Stimulated activated CD8-positive, alpha-beta memory T cell treated with anti-CD3 and anti-CD28 coated beads, Interleukin-15, amount 100 ng/mL, for 1 hour (primary cell): ENCODE measurements at places on chromosomes 7 and 10.

DNA sequence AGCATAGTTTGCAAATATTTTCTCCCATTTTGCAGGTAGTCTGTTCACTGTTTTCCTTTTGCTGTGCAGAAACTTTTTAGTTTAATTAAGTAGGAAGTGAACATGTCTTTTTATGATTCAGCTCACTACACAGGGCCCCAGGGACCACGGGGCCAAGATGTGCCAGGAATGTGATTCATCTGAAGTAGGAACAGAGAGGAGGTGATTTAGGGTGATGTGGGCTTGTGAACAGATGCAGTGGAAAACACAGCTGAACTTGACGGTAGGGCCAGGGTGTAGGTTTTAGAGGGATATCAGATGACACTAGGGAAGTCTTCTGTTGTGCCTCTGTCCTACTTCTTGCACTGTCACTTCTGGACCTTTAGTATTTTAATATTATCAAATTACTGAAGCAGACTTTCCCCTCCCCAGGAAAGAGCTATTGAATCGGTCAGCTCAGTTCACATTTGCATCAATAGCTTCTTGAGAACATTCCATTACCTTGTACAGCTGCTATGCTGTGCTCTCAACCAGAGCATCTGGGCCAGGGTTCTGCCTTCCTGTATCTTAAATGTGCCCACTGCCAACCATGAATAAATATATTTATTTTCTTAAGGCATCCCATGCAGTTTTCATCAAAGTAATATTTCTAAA lies 96.9 kb downstream of the OSBPL3 start:
- DNase-seq, result no peak

DNA sequence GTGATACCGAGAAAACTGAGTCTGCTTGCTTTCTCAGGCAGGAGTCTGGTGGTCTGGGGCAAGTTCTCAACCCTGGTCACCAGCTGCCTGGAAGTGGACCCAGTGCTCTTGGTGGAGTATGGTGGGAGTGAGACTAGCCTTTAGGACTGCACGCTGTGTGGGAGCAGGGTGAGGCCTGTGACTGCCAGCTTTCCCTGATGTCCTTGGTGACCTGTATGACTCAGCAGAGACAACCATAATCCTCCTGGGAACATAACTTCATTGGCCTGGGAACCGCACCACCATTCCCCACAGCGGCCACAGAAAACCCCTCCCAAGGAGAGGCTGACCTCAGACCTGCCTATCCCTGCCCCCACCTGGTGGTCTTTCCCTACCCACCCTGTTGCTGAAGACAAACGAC lies 139.5 kb upstream of the CHRM2 start:
- DNase-seq, result no peak

- no peak for DNase-seq
Measured at GRCh38 chr10:116740971-116741370, 1.4 kb downstream of the HSPA12A start.

- DNase-seq, result no peak
Measured at GRCh38 chr10:88239212-88239611, 343.9 kb downstream of the RNLS start.

DNA sequence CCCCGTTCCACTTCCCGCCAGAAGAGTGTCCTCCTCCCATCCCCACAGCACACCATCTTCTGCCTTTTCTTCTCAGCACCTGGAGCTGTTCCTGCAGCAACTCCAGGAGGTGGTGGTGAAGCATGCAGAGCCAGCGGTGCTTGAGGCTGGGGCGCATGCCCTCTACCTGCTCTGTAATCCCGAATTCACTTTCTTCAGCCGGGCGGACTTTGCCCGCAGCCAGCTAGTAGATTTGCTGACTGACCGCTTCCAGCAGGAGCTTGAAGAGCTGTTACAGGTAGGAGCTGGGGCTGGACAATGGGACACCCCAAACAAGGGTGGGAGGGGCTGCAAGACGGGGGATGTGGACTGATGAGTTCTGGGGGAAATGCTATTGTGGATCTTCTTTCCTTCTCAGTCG lies 19.1 kb upstream of the PVRIG start:
- no peak for DNase-seq

DNA sequence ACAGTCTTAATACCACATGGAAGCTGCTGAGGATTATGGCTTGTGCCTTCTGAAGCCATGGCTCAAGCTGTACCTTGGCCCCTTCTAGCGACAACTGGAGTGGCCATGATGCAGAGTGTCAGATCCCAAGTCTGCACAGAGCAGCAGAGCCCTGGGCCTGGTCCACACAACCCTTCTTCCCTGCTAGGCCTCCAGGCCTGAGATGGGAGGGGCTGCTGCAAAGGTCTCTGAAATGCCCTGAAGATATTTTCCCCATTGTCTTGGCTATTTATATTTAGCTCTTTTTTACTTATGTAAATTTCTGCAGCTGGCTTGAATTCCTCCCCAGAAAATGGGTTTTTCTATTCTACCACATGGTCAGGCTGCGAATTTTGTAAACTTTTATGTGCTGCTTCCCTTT lies 804.6 kb upstream of the ZWINT start:
- DNase-seq, result no peak

- no peak for DNase-seq
Measured at GRCh38 chr10:62048919-62049623, 147.6 kb downstream of the ARID5B start.

GRCh38 chr7:2006231-2006771 lies 226.4 kb downstream of the MAD1L1 start:
- no peak for DNase-seq

DNA sequence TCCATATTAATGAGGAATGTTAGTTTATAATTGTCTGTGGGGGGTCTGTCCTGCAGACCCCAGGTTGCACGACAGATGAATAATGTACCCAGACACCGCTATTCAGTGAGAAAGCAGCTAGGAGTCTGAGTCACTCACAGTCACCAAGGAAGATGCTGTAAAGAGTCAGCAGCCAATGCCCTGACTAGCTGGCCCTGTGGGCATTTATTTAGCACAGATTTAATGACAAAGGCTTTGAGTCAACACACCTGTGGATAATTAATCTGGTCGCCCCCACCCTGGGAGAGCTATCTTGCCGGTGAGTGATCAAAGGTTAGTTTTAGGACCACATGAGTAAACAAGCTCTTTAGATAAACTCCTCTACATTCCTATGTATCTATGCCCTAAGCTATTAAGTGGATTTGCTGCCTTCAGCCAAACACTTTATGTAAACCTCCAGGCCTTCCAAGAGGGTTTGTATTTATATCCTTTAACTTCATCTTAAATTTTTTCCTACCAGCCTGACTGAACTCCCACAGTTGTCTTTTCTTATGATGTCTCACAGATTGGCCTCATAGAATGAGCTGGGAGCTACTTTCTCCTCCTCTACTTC lies 180.0 kb upstream of the ADCY1 start:
- no peak for DNase-seq

DNA sequence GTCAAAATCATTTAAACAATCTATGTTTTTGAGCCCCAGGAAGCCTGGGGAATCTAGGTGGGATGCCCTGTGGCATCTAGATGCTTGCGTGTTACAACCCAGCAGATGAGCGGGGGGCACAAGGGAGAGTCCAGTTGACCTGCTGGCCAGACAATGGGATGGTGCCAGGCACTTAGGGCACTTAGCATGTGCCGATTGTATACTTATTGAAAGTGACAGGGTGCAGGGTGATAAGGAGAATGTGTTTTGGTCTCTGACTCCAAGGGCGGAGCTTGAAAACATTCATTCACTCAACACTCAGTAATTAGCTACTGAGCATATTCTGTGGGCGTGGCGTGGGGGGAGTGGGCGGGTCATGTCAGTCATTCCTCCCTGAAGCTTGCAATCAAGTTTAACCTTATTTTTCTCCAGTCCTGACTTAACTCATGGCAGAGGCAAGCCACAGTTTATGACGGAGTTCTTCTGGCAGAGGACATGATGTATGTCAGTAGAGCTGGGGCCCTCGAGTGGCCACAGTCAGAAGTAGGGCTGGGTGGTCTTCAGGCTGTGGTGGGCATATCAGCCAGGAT lies 115.1 kb downstream of the PRKCQ start:
- DNase-seq, result no peak

- DNase-seq, result no peak
Measured at GRCh38 chr10:119775529-119775928, 49.7 kb downstream of the INPP5F start.

- no peak for DNase-seq
Measured at GRCh38 chr7:157136372-157136771, 2.4 kb upstream of the UBE3C start.

DNA sequence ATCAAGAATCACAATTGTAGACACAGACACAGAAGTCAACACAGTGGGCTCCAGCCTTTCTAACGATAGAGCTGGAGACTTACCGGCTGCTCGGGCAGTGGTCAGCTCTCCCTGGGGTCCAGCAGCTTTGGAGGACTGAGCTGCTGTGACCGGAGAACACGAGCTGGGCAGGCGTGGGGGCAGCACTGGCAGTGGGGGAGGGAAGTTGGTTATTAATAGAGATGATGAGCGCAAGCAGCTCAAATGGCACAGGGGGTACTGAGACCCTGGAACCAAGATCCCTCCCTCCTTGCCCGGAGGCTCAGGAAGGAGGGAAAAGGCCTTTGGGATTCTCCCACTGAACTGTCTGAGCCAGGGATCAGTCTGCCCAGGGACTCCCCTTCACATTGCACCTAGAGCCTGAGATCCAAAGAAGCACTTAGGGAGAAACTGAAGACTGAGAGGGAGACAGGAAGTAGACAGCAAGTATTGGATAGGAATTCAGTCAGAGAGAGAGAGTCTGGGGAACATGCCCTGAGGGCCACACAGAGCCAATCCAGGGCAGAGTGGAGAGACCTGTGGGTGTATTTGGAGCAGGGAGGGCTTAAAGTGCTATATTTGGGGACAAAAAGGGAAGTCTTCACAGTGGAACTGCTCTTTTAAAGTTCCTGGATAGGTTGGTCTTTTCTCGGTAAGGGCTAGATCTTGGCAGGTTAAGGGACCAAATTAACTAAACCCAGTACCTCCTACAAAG lies at the start of gene MYOZ1:
Gene MYOZ1, minus strand, starts transcription at position 147 of the 733 bp plus-strand sequence. CDS start 1,457 bp downstream, outside the sequence.
- no peak for DNase-seq

- DNase-seq, result no peak
Measured at GRCh38 chr10:91520661-91521060, 110.5 kb downstream of the HECTD2 start.

DNA sequence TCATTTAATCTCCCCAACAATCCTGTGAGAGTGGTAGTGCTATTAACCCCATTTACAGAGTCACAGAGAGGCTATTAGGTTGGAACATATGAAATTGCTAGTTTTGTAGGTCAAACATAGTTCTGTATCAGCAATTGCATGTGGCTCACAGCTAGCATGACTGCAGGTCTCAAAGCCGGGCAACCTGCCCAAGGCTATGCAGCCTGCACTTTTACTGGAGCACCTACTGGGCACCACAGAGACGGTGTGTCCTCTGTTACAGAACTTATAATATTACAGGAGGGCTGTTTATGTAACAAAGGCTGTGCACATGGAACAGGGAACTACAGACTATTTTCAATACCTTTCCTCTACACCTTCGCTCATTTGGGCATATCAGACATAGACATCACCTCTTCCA lies 355.8 kb downstream of the RPS24 start:
- DNase-seq, result no peak

DNA sequence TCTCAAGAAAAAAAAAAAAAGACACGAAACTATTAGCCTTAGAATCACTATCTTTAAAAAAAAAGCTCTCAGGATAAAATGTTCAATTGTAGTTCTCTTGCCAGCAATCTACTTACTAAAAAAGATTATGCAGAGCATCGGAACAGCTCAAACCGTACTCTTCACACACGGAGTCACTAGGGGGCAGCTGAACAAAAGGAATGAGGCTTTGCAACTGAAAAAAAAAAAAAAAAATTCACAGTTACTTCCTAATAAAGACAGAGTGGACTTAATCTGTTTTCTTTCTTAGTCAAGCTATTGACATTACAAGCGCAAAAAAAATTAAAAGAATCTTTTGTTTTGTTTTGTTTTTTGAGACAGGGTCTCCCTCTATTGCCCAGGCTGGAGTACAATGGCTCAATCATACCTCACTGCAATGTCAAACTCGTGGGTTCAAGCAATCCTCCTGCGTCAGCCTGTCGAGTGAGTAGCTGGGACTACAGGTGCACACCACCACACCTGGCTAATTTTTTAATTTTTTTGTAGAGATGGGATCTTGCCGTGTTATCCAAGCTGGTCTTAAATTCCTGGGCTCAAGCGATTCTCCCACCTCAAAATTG lies 11.5 kb downstream of the PMS2 start:
- no peak for DNase-seq

GRCh38 chr7:54483523-54483922 lies 58.7 kb upstream of the VSTM2A start:
- no peak for DNase-seq

GRCh38 chr10:34137955-34138354 lies 677.1 kb downstream of the PARD3 start:
- DNase-seq, result no peak

DNA sequence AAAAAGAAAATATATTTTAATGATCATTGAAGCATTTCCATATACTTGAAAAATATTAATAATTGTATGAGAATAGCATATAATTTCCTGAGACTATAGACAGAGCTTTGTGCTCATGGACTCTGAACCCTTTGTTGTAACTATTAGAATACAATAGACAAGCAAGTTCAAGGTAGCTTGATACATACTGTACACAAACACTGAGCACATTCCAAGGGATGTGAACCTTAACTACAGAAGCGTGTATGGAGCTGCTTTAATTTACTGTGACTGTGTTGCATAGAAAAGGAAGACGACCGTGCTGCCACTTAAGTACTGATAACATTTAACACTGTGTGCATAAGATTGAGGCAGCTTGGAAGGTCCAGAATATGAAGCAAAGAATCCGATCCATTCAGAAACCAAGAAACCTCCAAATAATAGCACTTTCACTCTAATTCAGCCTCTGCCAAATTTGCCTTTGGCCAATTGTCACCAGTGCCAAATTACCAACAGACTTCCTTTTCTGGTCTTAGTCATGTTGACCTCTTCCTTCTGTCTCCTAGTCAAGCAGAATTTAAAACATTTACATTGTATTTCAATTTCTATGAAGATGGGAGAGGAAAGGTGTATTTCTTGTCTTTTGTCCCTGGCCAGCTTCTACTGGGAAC lies 566.1 kb upstream of the GALNT17 start:
- no peak for DNase-seq
